ENCODE measurements at places on chromosomes 3 and 15.
A peak's percentile ranks its signal among the peaks of the same experiment; 100 is the strongest.

GRCh38 chr3:156619376-156619775, 55.0 kb upstream of the TIPARP start:
- no peak for DNase-seq

DNA sequence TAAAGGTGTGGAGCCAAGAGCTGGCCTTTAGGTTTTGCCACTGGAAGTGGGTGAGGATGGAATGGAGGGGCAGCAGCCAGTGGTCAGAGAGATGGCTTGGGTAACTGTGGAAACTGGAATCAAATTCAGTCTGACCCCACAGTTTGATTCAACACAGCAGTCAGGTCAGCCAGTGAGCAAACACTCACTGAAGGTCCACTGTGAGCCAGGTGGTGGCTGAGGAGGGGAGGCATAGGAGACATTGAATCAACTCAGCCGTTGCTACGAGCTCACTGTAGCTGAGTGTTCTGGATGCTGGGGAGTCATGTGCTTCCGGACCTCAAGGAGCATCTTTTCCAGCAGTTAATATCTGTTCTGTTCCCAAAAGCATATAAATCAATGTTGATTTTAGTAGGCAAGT, 37.5 kb downstream of the LPP start:
- no peak for DNase-seq

DNA sequence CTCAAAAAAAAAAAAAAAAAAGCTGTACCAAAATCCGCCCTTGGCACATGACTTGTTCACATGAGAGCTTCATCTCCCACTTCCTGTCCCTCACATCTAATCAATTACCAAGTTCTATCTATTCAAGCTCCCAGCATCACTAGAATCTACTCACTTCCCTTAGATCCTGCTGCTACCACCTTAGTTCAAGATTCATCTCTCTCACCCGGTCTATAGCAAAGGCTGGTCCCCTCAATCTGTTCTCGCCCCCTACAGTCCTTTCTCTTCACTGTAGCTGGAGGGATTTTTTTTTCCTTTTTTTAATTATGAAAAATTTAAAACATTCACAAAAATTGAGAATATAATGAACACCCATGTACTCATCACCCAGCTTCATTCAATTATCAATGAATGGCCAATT, 16.7 kb upstream of the GPR160 start:
- no peak for DNase-seq

- no peak for DNase-seq
Measured at GRCh38 chr3:17412950-17413530, 329.4 kb downstream of the TBC1D5 start.

DNA sequence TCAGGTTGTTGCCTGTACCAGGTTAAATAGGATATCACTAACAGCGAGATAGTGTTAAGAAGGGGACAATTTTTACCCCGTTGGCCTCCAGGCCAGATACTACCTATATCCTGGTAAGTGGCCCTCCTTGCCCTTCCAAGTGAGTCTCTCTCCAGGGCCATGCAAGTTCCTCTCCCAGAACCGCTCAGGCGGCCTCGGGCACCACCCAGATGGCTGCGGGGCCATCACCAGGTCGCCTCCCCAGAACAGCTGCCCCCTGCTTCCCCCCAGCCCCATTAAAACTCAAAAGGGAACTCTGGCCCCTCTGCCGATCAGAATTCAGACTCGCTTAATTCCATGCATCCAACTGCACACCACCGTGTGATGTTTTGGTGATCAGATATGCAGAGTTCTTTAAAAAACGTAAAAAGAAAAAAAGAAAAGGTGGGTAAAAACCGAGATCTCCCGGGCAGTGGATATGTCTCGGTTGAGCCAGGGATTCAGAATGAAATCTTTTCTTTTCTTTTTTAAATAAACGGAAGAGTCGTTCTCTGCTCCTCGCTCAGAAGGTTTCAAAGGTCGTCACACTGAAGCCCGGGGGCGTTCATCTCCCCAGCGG, 1.9 kb upstream of the TRIM71 start:
- no peak for DNase-seq

DNA sequence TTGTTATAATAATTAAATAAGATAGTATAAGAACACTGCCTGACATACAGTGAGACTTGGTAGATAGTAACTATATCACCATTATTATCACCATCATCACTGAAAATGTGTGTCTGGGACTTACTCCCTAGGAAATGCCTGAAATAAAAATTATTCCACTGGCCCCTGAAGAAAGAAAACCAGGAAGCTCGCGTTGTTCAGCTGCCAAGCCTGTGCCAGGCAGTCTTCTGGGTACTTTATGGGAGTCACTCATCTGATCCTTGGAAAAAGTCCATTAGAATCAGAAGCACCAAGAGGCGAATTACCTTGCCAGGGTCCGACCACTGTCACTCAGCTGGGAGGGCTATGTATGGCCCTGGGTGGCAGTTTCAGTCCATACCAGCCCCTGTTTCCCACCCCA, 220.3 kb upstream of the TPM1 start:
- DNase-seq: no peak

- DNase-seq: no peak
Measured at GRCh38 chr15:78232951-78233350, 1.4 kb downstream of the ACSBG1 start.

GRCh38 chr3:188271226-188271914, 117.4 kb downstream of the LPP start:
- no peak for DNase-seq

- DNase-seq: no peak
Measured at GRCh38 chr3:59444294-59444671, 394.5 kb upstream of the CFAP20DC start.

DNA sequence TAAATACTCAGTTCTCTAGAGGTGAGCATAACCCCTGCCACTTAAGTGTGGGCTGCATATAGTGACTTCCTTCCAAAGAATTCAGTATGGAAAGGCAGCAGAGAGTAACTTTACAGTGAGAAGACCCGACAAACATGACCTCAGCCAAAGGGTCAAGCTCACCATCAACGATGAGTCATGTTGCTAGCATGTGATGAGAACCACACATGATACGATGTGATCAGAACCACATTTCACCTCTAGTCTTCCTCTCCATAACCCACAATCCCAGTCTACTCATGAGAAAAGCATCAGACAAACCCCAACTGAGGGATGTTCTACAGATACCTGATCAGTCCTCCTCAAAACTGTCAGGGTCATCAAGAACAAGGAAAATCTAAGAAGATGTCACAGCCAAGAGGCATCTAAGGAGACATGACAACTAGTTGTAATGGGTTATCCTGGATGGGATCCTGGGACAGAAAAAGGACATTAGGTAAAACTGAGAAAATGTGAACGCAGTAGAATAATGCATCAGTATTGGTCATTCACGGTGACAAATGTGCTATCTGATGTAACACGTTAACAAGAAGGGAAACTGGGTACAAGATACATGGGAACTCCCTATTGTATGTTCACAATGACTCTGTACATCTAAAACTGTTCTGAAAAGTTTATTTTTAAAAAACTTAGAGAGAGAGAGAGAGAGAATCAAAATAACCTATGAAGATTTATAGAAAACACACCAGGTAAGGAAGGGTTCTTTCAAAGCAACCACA, 28.3 kb downstream of the SEC61A1 start:
- no peak for DNase-seq

GRCh38 chr3:178765472-178765871, 229.2 kb downstream of the KCNMB2 start:
- DNase-seq: no peak

GRCh38 chr3:194375473-194376240, 6.1 kb upstream of the LRRC15 start:
- DNase-seq: no peak

GRCh38 chr3:102714567-102714966, 279.8 kb downstream of the ZPLD1 start:
- no peak for DNase-seq

DNA sequence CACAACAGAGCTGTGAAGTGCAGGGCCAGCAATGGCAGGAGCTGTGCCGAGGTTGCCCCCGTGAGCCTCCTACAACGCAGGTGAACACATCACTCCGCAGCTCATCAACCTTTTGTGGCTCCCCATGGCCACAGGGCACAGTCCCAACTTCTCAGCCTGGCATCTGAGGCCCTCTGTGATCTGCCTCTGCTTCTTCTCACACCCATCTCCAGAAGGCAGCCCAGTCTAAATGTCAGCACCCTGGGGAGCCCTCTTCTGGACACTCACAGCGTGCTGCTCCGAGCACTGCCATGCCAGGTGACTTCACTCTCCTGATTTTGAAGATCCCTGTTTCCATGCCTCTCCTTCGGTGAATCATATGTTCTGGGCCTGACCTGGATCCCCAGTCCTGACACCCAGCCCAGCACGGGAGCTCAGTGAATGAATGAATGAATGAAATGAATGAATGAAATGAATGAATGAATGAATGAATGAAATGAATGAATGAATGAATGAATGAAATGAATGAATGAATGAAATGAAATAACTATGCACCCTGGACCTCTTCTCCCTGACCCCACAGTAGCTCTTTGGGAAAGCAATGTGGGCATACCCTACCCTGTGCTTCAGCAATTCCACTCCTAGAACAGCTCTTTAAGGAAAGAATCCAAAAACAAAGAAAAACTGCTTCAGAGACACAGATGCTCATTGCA, 17.9 kb upstream of the SKIC8 start:
- DNase-seq: no peak

GRCh38 chr3:80215191-80215590, 447.4 kb upstream of the ROBO1 start:
- DNase-seq: no peak

GRCh38 chr3:171293142-171293782, 166.9 kb downstream of the TNIK start:
- no peak for DNase-seq

GRCh38 chr3:64935971-64936370, 248.2 kb upstream of the ADAMTS9 start:
- DNase-seq: no peak

- no peak for DNase-seq
Measured at GRCh38 chr15:35293353-35294130, 208.4 kb upstream of the NANOGP8 start.

GRCh38 chr3:114903213-114903612, 243.9 kb downstream of the ZBTB20 start:
- no peak for DNase-seq

- DNase-seq: no peak
Measured at GRCh38 chr3:59126446-59126845, 76.6 kb upstream of the CFAP20DC start.

GRCh38 chr3:48502728-48503168, 1.2 kb downstream of the SHISA5 start:
- DNase-seq: no peak

GRCh38 chr15:29090617-29091466, 178.8 kb downstream of the NSMCE3 start:
- peak; percentile 52 for DNase-seq

GRCh38 chr15:61159901-61160300, 69.2 kb downstream of the RORA start:
- DNase-seq: no peak

DNA sequence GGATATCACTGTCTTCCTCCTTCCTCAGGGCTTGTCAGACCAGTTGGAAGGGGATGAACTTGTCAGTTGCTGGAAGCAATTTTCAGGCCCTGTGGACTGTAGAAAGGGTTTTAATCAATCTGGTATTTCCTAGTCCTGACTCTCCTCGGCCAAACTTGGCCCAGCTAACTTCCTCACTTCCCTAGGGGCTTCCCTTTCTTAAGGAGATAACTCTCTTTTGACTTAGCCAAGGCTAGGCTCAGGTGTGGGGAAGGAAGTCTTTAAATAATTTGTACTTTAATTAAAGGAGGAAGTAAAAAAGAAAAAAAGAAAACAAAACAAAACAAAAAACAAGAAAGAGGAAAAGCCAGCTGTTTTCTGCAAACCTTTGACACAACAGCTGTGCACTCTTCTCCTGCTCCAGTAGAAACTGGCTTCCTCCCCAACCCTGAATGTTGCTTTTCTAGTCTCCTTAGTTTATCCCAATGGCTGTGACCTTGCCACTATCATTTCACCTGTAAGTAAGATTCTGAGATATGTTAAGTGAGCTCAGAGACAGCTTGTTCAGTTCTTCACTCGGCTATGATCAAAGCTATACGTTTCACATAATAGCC, 53.0 kb upstream of the ST3GAL6 start:
- no peak for DNase-seq

DNA sequence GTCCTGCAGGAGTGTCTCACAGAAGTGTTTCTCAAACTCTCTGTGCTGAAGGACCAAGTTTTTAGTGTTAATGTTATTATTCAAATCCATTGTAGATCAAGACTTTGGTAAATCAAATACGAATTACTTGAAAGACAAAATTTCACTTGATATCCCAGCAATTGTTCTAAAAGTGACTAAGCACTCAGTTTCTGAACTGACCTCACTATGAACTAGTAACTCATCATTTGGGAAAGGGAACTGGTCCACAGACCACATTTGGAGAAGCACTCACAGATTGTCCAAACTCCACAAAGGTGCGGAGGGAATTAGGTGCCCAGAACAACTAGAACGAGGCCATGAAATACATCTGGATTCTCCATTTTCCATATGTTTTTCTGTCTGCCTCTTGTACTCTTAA, 25.6 kb downstream of the FAM43A start:
- DNase-seq: no peak

DNA sequence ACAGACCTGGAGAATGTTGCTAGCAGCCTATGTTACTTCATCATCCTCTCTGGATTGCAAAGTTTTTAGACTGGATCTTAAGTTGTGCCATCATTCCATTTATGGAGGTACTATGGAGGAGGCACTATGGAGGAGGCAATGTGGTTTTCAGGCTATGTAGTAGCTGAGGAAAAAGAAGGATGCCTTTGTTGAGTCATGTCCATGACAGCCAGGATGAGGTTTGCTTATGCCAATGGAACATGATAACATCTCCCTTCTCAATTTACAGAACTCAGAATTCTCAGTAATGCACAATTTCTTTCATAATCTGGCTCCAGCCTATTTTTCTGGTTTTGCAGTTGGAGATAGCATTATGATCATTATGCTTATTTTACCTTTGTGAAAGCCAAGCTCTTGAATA, 65.9 kb upstream of the TMEM108 start:
- no peak for DNase-seq

DNA sequence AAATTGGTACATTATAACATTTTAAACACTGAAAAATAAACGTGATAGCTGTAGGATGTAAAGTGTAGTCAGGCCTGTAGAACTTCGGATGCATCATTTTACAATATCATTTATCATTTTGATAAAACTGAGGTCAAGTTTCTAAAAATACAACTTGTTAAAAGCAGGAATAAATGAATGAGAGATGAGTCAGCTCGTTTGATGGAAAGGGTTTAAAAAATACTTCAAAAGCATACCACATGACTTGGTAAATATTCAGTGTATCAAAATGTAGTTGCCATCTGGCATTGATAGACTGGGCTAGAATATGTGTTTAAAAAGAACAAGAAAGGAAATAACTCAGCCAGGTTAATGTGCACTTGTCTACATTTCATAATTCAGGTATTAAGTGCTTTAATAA, 357.0 kb downstream of the TIGIT start:
- DNase-seq: no peak

GRCh38 chr15:40226736-40227135, 12.1 kb upstream of the PAK6 start:
- no peak for DNase-seq

GRCh38 chr3:106092792-106093191, 224.0 kb upstream of the CBLB start:
- no peak for DNase-seq
